ENCODE measurements at places on chromosomes 3 and 15.

DNA sequence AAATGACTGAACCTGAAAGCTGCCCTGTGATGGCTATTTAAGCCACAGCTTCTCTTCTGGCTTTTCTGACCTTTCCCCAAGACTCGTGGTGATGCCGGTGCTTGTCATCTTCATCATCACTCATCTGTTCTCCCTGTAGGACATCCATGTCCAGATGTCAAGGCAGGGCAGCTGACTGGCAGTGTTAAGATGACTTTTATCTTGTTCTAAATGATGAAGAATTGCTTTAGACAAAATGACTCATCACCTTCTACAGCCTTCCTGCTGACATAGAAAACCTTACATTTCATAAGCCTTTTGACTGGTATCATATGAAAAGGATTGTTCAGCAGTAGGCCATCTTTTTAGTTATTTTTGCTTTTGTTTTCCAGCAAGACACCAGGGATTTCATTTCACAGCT, 67.0 kb upstream of the GPR149 start:
- no peak for DNase-seq

- DNase-seq, result no peak
Observed at GRCh38 chr3:147925272-147925671, 516.1 kb downstream of the ZIC1 start.

DNA sequence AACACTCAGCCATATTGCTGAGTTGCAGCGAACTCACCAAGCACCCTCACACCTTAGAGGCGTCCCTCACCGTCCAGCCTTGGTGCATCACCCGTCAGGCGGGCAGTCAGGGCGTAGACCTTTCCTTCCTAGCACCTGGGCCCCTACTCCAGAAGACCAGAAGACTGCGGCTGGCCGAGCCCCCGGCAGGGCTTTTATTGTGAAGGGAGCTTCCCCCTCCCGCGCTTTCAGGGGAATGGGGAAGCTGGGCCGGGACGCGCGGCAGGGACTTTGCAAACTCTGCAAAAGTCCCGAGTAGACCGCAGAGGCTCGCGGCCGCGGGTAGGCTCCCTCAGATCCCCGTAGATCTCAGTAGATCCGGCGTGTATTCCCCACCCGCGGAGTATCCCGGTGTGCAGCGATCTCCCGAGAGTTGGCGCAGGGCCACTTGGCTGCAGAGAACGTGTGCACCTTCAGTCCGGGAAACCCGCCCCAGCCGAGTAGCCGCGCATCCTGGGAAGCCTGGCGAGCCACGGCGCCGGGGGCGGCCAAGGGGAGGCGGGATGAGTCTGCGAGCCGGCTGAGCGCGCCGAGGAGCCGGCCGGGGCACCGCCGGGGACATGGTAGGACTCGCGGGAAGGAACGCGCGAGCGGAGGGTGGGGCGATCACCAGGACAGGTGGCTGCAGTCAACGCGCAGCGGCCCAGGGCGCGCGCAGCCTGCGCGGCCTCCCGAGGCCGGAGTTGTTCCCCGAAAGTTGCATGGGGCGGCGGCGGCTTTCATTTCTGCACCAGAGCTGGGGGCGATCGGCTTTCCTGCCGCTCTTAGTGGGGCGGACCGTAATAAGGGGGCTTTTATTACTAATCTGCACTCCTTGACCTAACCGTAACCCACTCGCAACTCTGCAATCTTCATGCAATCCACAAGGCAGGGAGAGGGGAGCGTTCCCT, at the start of gene GASK1A:
TSS of gene GASK1A (plus strand) at position 268 of the 929 bp plus-strand sequence. CDS start at position 600, 332 bp downstream.
- DNase-seq, result no peak

DNA sequence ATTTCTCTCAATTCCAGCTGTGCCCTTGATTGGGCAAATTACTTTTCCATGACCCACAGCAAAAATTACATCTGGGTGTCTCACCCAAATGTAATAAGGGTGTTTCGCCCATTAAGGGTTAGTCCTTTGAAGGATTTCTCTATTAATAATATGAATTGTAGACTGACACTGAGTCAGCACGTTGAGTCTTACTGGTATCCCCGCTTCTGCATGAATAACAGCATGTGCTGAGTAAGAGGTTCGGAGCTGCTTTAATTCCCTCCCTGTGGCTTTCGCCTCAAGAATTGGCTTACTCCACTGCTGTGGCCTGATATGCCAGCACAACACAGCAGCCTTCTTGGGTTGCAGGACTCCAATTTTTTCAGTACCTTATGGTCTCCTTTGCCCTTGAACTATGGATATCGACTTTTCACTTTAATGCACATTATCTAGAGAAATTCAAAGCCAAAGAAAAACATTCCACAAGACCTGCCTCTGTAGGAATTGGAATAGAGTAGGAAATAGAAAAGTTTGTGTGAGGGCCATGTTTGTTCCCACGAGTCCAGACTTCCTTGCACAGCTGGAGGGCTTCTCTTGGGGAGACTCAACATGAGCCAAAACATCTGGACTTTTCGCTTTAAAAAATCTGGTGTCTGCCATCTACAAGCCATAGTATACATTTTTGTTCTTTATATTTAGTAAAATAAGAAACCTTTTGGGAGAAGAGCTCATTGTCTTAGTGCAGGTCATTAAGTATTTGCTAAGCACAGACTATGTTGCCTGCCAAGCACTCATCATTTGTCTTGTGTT, 20.7 kb upstream of the ERC2 start:
- no peak for DNase-seq

DNA sequence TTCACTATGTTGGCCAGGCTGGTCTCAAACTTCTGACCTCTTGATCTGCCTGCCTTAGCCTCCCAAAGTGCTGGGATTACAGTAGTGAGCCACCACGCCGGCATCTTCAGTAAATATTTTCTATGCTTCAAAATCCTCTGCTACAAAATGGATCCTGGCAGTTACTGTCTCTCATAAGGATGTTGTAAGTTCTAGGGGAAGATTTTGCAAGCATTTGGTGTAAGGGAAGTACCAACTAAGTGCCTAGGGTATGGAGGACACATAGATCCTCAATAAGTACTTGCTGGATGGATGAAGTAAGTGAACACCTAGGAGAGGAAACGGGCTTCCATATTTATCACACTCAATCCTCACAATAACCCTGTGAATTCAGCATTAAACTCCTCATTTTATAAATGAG, 6.6 kb downstream of the TM4SF4 start:
- DNase-seq, result no peak

- DNase-seq, result no peak
Observed at GRCh38 chr3:63896332-63897030, 15.7 kb downstream of the SCAANT1 start.

DNA sequence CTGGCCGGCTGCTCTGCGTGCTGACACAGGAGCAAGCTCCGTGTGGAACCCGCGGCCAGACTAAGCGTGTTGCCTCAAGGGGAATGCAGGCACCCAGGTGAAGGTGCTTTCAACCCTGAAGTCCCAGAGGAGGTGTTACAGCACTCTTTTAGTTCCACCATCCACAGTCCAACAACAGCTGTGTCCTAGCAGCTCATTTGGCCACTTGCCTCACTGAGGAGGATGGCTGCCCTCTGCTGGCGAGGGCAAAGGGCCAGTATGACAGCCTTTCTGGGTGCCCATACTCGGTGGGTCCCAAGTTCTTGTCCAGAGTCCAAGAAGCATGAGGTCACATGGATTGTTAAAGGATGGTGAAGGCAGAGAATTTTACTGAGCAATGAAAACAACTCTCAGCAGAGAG, 87.8 kb downstream of the C3orf85 start:
- DNase-seq, result no peak
